ENCODE measurements at places on chromosomes 5 and 9.

DNA sequence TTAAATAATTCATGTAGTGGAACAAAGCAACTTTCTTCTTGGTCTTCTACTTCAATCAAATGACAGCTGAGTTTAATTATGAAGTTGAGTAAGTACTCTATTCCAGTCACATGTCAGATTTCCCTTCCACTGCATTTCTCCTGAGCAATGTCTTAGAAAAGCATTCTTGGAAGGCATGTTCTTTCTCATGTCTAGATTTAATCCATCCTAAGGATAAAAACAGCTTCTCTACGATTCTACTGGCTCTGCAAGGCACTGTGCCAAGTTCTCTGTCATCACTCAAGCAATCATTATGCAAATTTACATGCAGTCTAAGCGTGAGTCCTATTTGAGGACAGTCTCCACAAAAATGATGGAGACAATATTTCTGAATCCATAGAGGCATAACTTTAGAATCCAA lies 142.4 kb downstream of the YIPF5 start:
- peak overlapping the region; percentile 28 for H3K27ac ChIP-seq
- no peak for DNase-seq

DNA sequence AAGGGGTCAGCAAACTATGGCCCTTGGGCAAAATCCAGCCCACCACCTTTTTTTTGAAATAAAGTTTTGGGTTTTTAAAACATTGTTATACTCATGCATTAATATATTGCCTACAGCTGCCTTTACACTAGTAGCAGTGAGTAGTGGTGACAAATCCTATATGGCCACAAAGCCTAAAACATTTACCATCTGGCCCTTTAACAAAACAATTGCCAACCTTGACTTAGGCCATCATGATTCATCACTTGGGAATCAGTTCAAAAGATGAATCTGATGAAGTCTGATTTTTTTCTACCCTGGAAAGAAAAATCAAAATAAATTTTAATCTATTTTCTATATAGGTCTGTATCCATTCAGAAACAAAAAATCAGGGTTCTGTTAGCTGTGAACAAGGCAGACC lies 484.9 kb downstream of the BNC2 start:
- no peak for DNase-seq
- no peaks in the 10 kb centered on the region for H3K4me1 ChIP-seq
- H3K27ac ChIP-seq = no peak overlapping the region
- no peaks in the 10 kb centered on the region for H3K36me3 ChIP-seq
- no peak overlapping the region for H3K4me3 ChIP-seq
- no peaks in the 10 kb centered on the region for H3K27me3 ChIP-seq

DNA sequence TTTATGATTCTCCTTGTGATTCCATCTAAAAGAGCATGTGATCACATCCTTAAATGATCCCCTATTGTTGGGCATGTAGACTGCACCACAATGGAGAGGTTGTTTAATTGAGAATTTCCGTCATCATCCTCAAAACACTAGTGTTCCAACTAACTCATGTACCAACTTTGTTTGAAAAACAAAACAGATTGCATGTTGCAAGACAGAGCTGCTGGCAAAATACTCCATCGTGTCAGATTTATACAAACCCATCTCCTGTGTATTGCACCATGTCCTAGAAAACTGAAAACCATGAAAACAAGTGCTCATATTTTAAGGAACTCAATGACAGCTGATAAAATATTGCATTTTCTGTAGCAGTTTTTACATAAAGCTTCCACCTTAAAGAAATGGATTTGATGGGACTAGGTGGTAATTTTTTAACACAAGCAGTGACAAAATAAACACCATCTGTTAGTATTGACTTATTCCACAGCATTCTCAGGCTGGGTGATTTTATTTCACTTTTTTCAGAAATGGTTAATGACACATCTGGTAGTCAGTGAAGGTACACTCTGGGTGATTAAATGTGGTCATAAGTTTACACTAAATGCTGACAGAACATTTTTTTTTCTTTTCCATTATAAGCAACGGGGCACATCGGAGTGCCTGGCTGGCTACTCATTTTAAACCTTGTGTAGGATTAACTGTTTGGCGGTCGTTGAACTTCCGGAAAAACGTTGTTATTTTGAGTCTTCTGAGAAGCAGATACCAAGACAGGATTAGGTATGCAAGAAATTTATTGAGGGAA lies 602.9 kb upstream of the WWC1 start:
- H3K36me3 ChIP-seq = no peaks in the 10 kb centered on the region
- no peaks in the 10 kb centered on the region for H3K4me1 ChIP-seq
- H3K27ac ChIP-seq = no peak overlapping the region
- no peaks in the 10 kb centered on the region for H3K27me3 ChIP-seq
- DNase-seq = no peak
- no peak overlapping the region for H3K4me3 ChIP-seq

DNA sequence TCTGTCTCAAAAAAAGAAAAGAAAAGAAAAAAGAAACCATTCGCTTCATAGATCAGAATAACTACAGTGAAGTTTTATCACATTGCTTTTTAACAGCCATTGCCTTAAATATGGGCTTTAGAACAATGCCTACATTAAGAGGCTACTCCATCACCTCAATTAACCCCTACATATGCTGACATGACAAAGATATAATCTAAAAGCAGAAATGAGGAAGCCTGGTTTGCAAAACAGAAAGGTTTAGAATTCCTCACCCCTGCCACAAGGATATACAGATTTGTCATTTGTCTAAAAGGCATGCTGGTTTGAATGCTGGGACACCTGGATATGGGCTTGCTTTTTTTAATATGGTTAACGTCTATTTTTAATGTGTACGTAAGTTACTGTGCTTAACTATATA lies 1353.0 kb upstream of the C9orf72 start:
- no peaks in the 10 kb centered on the region for H3K27me3 ChIP-seq
- no peak for DNase-seq
- H3K4me1 ChIP-seq = no peaks in the 10 kb centered on the region
- H3K36me3 ChIP-seq = no peaks in the 10 kb centered on the region
- H3K27ac ChIP-seq = no peak overlapping the region

- H3K27me3 ChIP-seq = no peaks in the 10 kb centered on the region
- no peak for DNase-seq
- peaks cover 22% of the 10 kb centered on the region for H3K4me1 ChIP-seq
- H3K4me3 ChIP-seq = no peak overlapping the region
- H3K36me3 ChIP-seq = peaks cover 14% of the 10 kb centered on the region
Measured at GRCh38 chr9:109441296-109441695, 56.8 kb downstream of the PTPN3 start.

DNA sequence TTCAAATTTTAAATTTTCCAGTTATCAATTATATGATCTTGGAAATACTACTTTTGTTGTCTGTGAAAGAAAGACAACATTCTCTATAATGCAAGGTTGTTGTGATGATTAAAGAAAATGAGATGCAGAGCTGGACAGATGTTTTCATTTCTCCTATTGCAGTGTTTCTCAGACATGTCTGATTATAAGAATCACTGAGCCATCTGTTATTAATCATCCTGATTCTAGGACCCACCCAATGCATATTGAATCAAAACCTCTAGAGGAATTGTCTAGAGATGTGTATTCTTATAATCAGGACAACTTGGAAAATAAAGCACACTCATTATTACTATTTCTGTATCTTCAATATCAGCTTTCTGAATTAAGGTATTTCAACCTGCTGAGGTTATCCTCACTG lies 121.1 kb upstream of the ASTN2 start:
- no peaks in the 10 kb centered on the region for H3K4me1 ChIP-seq
- no peak overlapping the region for H3K27ac ChIP-seq
- H3K27me3 ChIP-seq = no peaks in the 10 kb centered on the region
- no peak overlapping the region for H3K4me3 ChIP-seq
- no peak for DNase-seq
- no peaks in the 10 kb centered on the region for H3K36me3 ChIP-seq

DNA sequence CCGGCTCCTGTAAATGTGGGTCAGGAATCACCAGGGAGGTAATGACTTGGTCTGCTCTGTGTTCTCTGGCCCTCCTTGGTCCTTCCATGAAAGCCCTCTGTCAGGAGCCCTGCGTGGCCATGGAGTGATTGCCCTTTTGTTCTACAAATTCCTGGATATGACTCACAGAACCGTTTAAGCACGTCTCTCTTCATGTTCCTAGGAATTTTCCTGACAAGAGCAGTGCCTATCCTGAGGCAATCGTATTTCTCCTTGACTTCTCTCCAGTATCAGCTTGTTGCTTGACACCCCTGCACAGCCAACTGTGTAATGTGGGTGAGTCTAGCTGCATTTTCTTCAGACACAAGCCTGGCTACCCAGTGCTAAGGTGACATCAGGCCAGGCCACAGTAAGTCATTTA lies 274.3 kb upstream of the ZNF462 start:
- no peaks in the 10 kb centered on the region for H3K36me3 ChIP-seq
- no peak overlapping the region for H3K27ac ChIP-seq
- no peak overlapping the region for H3K4me3 ChIP-seq
- no peak for DNase-seq

DNA sequence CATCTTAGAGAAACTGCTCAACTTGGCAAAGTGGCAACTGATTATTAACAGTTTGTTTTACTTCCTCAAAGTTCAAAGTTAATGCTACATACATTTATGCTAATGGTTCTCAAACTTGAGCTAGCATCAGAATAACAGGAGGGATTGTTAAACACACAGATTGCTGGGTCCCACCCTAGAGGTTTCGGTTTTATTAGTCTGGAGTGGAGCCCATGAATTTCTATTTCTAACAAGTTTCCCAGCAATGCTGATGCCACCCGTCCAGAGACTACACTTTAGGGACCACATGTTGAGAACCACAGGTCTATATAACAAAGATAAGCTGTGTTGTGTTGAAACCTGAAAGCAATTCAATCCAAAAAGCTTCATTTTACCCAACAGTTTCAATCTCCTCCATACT lies 95.3 kb downstream of the FBXW11 start:
- peaks cover 7% of the 10 kb centered on the region for H3K36me3 ChIP-seq
- H3K27ac ChIP-seq = no peak overlapping the region
- DNase-seq = no peak
- H3K4me3 ChIP-seq = no peak overlapping the region
- peaks cover 14% of the 10 kb centered on the region for H3K4me1 ChIP-seq
